ENCODE measurements at places on chromosomes 5 and 9.

- DNase-seq: no peak
Observed at GRCh38 chr9:127835991-127836516, 18.4 kb downstream of the ENG start.

DNA sequence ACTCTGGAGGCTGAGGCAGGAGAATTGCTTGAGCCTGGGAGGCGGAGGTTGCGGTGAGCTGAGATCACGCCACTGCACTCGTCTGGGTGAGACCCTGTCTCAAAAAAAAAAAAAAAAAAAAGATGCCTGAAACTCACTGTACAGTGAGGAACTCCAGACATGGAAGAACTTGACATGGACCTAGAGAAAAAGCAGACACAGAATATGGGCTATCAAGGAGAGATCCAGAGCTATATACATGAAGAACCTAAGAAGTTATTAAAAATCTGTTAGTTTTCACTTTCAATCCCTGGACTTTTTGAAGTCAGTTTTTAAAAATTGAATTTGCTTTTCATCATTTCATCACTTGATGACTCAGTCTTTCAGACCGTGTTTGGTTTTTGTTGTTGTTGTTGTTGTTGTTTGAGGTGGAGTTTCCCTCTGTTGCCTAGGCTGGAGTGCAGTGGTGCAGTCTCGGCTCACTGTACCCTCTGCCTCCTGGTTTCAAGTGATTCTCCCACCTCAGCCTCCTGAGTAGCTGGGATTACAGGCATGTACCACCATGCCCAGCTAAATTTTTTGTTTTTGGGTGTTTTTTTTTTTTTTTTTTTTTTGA is 20.3 kb downstream of the PAIP2 start:
- DNase-seq: no peak

- DNase-seq: no peak
Observed at GRCh38 chr5:73454379-73455036, 5.9 kb upstream of the FOXD1 start.

- no peak for DNase-seq
Observed at GRCh38 chr5:80933036-80933435, 27.1 kb upstream of the RASGRF2 start.

GRCh38 chr5:5296051-5296450 is 126.4 kb upstream of the ICE1 start:
- DNase-seq: no peak

DNA sequence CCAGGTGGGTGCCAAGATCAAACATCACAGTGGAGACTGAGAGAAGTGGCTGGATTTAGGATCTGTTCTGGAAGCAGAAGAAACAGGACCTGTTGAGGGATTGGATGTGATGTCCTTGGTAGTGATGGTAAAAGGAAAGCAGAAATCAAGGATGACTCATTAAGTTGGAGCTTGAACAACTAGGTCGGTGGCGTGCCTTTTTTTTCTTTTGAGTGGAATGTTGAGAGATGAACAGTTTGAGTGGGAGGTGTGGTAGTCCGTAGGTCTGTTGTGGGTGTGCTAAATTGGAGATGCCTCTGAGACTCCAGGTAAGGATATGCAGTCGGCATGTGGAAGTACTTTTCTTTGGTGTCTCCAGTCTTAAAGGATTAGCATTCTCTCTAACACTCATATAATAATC is 92.1 kb upstream of the IL12B start:
- DNase-seq: no peak

- DNase-seq: no peak
Observed at GRCh38 chr5:118561971-118562370, 426.4 kb downstream of the DTWD2 start.
